Cerebellar cortex (tissue), 1 donor: ENCODE measurements at places on chromosomes 5 and 9.
A peak's percentile ranks its signal among the peaks of the same experiment; 100 is the strongest.

- DNase-seq = peak; percentile 56
Observed at GRCh38 chr5:91499943-91500531, 116.9 kb upstream of the ARRDC3 start.

- DNase-seq = no peak
Observed at GRCh38 chr5:168382421-168382820, 91.0 kb downstream of the WWC1 start.

GRCh38 chr5:142235050-142235797, 89.6 kb downstream of the SPRY4 start:
- DNase-seq = no peak

- no peak for DNase-seq
Observed at GRCh38 chr5:22577711-22578110, 275.4 kb downstream of the CDH12 start.

DNA sequence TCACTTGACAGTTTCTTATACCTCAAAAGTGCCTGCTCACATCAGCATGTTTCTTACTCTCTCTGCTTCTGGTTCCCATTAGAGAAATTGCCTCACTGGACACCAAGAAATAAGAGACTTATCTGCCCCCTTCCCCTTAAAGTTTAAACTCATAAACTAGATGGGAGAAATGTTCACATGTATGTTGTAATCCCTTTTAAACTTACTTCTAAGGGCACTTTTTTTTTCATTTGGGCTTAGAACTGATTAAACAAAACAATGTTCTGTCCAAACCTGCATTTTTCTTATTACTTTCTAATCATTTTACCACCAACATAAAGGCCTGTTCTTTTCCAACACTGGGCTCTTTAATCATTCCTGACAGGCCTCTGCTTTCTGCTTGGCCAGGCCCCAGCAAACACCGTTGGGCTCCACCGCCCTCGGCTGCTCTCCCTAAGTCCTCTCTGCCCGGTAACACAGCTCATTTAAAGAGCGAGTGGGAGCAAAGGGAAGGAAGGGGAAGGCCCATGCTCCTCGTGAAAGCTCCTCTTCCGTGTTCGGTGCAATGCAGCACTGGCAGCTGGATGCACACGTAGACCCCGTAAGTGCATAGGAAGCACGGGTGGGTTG, 53.4 kb downstream of the ROR2 start:
- DNase-seq = no peak

DNA sequence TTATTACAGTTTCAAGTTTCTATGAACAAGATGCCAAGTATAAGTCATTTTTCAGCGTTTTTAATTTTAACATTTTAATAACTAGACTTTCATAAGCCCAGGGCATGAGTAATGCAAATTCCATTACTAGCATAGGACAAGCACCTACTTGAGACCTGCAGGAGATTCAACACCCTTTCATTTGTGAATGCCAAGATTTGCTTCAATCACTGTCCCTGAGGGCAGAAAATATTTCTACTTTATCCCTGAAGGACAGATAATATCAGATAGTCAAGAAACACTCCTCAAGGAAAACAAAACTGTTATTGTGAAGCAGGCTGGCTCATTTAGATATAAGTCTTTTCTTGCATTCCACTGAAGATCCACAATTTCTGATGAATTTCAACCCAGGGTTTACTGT, 27.7 kb upstream of the ZNF622 start:
- DNase-seq = no peak

- DNase-seq = no peak
Observed at GRCh38 chr5:175715627-175716522, 58.0 kb downstream of the HRH2 start.

DNA sequence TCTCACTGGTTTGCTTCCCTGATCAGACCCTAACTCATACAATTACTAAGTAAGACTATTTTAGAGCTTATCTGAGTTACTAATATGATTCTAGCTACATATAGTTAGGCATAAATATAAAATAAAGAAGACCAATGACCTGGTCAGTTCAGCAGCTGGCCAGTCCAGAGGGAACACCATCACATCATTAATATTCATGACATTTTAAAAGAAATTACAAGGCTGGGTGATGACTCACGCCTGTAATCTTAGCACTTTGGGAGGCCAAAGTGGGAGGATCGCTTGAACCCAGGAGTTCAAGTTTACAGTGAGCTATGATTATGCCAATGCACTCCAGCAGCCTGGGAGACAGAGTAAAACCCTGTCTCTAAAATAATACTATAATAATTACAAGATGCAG, 37.0 kb upstream of the CDC42SE2 start:
- DNase-seq = no peak

- peak; percentile 25 for DNase-seq
Observed at GRCh38 chr5:135576075-135576599, 2.7 kb downstream of the CXCL14 start.

GRCh38 chr5:160938532-160938931, 86.5 kb upstream of the ATP10B start:
- DNase-seq = no peak

- DNase-seq = peak; percentile 12
Observed at GRCh38 chr9:82532504-82533180, 530.3 kb downstream of the RASEF start.

DNA sequence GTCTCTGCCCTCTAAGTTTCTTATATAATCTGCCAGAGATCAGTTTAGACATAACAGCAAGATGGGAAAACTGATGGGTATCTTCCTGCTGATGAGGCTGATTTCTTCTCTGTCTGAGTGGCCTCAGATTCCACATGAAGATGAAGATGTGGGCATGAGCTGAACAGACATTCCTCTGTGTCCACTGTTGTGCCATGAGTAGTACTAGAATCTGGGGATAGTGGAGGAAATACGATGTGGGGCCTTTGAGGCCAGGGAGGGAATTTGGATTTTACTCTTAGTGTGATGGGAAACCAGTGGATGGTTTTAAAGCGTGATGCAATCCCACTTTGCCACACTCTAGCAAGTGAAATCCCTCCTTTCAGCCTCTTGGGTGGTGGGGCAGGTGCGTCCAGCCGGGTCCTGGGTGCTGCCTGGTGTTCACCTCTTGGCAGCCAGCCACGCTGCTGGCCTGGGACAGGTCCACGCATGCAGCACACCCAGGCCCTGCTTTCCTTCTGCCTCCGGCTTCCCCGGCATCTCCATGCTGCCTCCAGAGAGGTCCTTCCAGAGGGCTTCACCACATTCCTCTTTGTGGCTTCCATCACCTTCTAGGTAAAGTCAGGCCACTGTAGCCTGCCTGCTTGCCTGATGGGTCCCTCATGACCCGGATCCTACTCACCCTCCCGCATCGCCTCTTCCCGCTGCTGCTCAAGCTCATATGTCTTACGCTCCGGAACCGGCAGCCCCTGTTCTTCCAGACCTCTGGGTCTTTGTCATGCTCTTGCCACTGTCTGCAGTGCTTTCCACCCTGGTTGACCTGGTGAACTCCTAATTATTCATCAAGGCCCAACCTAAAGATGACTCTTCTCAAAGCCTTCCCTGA, 28.1 kb upstream of the SH3PXD2B start:
- no peak for DNase-seq

DNA sequence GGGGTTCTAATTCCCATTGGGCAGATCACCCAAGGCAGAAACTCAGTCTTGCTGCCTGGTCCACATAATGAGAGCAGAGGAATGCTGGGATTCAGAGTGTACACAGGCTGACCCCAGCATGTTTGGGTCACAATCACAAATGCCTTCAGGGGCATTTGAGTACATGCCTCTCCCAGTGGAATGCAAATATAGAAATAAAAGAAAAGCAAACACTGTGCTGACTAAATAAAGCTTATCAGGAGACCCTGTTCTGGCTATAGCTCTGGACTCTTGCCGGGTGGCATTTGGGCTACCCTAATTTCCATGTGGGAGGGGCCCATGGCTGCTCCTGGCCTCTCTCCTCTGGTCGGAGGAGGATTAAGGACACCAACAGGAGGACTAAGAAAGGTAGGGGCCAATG, 121.4 kb downstream of the DOCK8 start:
- no peak for DNase-seq

GRCh38 chr9:73039271-73040263, 86.7 kb upstream of the ALDH1A1 start:
- peak; percentile 4 for DNase-seq

- no peak for DNase-seq
Observed at GRCh38 chr9:116152941-116153764, 438 bp upstream of the PAPPA start.

GRCh38 chr5:110969502-110969901, 102.0 kb upstream of the TSLP start:
- DNase-seq = no peak

DNA sequence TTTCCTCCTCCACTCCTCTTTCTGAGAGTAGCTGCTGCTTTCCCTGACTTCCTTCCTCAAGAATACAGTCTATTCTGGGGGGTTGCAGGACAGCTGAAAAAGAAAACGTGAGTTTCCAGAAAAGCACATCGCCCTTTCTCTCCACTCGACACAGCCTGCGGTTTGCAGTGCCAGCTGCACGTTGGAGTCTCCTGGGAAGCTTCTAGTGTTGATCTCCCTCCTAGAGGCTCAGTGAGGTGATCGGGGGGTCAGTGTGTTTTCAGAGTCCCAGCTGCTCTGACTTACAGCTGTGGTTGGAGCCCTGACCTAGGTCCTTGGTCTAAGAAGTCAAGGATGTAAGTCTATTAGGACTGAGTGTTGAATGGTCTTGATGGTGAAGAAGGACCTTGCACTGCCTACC, 25.0 kb upstream of the SUSD3 start:
- no peak for DNase-seq

GRCh38 chr5:7073666-7074065, 322.3 kb upstream of the ADCY2 start:
- DNase-seq = no peak

DNA sequence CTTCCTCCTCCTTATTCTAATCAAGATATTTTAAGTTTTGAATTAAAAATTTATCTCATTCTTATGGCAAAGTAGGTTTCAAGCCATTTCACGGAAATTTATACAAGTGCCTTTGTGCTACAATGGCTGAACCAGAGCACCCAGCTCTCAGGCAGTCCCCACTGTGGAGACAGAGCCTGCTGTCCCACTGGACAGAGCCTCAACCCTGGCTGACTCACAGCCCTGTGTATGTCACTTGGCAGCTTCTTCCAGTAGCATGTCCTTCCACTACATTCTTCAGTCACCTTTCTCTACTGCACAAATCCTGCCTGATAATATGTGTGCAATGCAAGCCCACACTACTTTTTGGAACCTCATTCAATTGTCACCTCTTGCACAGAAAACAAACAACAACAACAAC, 253.1 kb downstream of the PDE4D start:
- no peak for DNase-seq

DNA sequence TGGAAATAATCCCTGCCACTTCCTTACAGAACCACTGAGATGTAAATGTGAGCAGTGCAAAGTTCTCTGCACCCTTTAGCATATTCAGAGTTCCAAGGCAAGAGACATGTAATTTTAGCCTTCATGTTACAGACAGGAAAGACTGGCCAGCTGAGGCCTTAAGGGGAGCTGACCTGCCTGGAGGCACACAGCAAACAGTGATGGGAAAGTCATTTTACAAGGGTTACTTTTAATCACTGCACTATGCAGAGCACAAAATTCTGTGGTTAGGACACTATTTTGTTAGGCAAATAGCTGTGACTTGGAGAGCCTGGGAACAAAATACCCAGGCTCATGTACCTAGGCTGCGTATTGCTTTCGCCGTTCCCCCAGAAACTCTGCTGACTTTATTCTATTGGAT, 30.2 kb upstream of the TNIP1 start:
- DNase-seq = no peak

- DNase-seq = no peak
Observed at GRCh38 chr9:29245351-29245750, 1672.1 kb upstream of the C9orf72 start.

DNA sequence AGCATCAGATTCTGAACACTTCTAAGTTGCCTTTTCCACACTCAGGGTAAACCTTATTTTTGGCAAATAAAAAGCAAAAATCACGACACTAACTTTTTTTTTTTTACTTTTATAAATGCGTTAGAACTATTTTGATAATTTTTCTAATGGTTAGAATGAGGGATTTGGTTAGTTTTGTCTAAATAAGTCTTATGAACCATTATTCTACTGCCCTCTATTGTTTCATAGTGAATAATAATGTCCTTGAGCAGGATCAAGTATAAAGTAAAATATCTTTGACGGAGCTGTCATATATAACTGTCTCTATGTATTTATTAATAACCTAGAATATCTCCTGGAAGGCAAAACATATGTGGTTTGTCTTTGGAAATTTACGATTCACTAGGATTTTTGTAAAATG, 631.8 kb downstream of the GABRG2 start:
- DNase-seq = no peak

DNA sequence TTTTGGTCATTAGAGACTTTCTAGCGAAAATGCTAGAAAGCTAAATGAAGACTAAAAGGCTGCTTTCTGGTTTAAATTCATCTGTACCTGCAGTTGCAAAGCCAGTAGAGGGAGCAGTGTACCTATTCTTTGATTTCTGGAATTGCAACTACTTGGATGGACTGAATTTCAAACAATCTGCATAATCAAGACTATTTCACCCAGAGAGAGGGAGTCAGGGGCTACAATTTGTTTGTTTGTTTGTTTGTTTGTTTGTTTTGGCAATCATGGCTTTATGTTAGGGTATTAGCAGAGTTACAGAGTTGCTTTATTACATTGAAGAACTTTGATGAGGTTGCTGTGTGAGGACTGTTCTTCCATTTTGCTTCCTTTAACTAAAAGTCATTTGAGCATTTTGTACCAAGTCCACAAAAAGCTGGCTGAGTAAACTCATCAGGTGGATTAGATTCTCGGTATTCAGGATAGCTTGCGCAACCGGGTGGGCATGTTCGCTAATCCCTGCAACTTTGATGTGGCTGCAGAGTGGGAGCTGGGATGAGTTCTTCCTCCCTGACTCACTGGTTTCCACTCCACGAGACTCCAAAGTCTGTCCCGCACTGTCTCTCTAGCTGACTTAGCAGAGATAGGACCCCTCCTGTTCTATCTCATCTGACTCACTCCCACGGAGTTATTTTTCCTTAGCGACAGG, 80.0 kb upstream of the TUT7 start:
- DNase-seq = peak; percentile 55

DNA sequence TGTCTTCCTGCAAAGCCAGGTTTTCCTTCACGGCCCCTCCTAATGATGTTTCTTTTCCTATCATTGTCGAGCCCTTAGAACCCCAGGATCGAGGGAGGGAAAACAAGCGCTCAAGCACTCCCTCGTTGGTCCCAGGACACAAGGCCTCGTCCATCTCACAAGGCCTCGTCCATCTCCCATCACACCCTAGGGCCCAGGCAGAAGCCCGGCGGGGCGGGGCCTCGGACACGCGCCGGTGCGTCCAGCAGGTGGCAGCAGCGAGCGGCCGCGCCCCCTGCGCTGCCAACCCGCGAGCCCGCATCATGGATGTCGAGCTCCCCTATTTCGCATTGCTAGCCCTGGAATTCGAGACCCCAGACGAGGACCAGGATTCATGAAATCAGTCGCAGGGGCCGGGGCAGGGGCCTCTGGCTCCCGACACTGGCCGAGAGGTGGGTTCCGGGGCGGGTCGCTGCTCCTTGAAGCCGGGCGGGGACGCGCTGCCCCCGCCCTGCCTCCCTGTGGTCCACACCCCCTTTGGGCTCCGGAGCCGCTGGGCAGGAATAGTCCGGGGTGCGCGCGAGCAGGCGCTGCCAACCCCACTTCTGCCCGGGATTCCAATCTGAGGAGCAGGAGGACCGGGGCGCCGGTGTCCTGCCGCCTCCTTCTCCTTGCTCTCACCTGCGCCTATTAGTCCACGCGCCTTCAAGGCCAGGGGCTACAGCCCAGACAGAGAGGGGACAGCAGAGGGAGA, at the start of gene ABLIM3:
TSS of gene ABLIM3 (plus strand) at position 270 of the 733 bp plus-strand sequence. CDS start 603 bp downstream, outside the sequence.
- DNase-seq = peak; percentile 65

GRCh38 chr5:102624405-102624804, 125.6 kb upstream of the SLCO6A1 start:
- DNase-seq = peak; percentile 39

- DNase-seq = peak; percentile 57
Observed at GRCh38 chr9:95516734-95517558, at the start of gene PTCH1. Gene PTCH1, minus strand, starts transcription at chr9:95516971.

- DNase-seq = no peak
Observed at GRCh38 chr9:22158927-22159346, 149.8 kb upstream of the CDKN2B start.
